ENCODE measurements at places on chromosomes 6 and 20.

GRCh38 chr6:111989743-111990142, 64.2 kb upstream of the CCN6 start:
- DNase-seq = no peak

- DNase-seq = no peak
These were observed 182.5 kb downstream of the GJA10 start for GRCh38 chr6:90076511-90077415.

DNA sequence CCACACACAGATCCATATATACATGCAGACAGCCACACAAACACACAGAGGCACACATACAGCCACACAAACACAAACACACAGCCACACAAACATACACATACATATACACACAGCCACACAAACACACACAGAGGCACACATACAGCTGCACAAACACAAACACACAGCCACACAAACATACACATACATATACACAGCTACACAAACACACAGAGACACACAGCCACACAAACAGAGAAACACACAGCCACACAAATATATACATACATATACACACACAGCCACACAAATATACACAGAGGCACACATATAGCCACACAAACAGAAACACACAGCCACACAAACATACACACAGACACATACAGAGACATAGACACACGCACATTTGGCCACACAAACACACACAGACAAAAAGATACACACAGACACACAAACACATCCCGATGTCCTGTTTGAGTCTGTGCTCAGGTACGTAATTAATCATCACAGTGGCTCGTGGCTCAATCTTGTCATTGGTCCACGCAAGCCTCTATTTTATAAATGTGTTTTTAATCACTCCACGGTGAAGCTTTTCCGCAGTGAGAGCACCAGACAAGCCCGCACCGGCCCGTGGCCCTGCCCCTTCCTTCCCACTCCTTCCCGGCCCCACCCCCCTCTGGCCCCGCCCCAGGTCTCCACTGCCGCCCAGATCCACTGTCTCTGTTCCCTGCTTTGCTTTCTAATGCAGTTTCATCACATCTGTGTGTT, 135.3 kb downstream of the CDH4 start:
- no peak for DNase-seq

- no peak for DNase-seq
These were observed 24.1 kb upstream of the PAX1 start for GRCh38 chr20:21681234-21681921.

GRCh38 chr6:56593801-56594318, 48.8 kb downstream of the DST start:
- no peak for DNase-seq

GRCh38 chr6:86686496-86686895, 250.8 kb upstream of the HTR1E start:
- DNase-seq = no peak

GRCh38 chr20:51667002-51667408, 101.2 kb downstream of the ATP9A start:
- no peak for DNase-seq

DNA sequence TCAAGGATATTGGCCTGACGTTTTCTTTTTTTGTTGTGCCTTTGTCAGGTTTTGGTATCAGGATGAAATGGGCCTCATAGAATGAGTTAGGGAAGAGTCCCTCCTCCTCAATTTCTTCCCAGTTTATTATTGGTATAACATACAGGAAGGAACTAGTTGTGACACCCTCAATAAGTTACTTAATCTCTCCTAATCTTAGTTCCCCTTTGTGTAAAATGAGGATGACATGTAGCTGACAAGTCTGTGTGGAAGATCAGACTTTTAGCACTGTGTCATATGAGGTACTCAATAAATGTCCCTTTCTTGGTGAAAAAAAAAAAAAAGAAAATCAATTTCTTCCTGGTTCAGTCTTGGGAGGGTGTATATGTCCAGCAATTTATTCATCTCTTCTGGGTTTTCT, 155.8 kb downstream of the PDE7B start:
- DNase-seq = no peak

DNA sequence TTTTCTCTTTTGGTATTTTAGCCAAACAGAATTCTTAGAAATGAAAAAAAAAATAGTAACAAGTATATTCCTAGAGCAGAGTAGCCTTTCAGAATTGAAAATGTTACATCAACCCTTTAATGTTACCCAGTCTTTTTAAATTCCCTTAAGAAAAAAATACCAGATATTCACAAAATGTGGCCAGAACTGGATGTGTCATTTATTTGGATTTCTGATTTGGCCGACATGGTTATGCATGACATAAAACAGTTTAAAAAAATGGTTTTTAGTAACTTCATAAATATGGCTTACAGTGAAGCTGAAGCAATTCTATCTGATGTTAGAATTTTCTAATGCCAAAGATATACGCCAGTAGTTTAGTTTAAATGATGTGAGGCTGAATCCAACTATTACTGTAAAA, 112.0 kb downstream of the ATXN1 start:
- DNase-seq = no peak

DNA sequence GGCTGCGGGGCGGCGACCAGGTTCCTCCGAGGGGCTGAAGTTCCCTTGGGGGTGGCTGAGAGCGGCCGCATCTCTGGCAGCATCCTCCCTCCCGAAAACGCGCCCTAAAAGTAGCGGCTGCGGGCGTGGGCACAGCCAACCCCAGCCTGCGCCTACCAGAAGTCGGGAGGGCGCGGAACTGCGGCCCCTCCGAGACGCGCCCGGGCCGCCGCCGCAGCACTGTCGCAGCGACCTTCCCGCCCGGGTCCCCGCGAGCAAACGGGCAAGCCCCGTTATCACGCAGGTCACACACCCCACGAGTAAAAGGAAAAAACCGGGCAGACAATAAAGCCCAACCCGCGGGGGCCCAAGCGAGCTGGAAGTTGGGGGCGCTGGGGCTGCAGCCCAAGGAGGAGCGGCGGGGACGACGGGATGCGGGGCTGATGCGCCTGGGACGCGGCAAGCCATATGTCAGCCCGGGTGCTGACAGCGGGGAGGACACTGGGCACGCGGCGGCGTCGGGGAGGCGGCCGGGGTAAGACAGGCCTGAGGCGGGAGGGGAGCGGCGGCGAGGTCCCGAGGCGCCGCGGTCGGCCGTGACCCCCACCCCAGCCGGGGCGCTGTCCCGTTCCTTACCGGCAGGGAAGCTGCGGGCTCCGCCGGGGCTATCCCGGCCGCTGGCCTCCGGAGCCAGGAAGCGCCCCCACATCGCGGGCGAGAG, 659 bp downstream of the CEP85L start:
- no peak for DNase-seq

DNA sequence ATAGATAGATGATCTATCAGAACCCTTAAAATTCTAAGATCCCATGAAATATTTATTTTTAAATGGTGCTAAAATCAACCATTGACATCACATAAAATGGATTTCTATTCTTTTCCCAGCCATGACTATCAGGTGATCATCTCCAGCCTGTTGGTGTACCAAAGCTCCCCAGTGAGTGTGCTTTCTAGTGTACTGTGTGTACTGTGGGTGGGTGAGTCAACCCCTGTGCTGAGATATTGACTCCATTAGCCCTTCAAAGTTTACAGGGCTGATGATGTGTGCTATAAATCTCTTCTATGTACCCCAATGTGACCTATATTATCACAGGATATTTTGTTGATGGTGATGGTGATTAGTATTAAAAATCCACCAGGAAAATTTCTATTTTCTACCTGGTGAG, 344.6 kb downstream of the MMUT start:
- no peak for DNase-seq

GRCh38 chr20:37351689-37352607, 6.0 kb downstream of the SRC start:
- DNase-seq = no peak

DNA sequence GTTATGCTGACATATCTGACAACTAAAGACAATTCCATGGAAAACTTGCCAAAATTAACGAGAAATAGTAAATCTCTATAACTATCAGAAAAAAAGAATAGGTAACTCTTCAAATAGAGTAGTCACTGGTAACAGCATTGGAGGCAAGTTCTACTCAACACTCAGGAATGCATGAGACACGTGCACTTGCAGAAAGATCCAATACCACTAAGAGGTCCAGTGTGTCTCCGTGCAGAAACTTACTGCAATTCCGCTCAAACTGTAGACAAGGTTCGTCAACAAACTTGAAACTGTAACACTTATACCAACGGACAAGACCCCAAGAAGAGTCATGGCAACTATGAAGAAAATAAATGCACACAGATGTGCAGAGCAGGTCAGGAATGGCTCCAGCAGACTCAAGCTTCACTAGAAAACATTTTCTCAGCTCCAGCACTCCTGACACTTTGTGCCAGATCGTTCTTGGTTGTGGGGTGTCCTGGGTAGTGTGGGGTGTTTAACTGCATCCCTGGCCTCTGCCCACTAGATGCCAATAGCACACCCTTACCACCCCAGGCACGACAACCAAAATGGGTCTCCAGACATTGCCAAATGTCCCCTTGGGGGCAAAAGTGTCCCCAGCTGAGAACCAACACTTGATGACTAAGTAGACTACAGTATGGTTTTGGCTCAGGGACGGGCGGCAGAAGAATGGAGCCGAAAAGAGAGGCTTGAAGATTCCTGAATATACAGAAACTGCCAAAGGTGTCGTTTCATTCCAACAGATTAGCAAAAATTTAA, 134.8 kb downstream of the DTNBP1 start:
- DNase-seq = no peak

- no peak for DNase-seq
These were observed 6.7 kb downstream of the NCOA5 start for GRCh38 chr20:46083101-46083500.

DNA sequence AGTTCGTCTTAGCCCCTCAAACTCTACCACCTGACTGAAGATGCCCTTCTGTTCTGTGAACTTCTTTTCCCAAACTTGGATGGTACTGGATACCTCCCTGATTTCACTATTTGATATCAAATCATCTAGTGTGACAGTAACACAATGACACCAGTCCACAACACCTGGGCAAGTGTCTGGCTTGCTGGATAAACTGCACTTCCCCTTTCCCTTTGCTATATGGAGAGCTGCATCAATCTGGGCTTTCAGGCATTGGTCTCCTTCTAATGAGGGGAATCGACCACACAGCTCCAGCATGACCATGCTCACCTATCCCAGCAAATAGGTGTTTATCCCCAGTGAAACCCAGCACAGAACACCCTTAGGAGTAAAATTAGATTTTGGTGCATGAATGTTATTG, 3.1 kb downstream of the F13A1 start:
- no peak for DNase-seq

DNA sequence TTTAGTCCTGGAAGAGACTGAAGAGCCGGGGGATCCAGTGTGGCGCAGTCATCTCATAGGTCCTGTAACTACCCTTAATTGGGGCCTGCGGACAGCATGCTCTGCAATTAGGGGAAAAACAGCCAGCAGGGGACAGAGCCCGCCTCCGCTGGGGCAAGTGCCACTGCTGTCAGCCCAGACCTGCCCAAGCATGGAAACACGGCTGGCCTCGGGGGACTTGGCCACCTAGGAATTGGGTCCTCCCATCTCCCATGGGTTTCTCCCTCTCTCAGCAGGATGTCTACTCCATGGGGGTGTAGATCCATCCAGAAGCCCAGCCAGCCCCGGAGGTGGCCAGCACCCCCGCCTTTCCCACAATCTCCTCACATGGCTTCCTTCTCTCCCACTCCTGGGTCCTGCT, 3.6 kb downstream of the GHRH start:
- no peak for DNase-seq

DNA sequence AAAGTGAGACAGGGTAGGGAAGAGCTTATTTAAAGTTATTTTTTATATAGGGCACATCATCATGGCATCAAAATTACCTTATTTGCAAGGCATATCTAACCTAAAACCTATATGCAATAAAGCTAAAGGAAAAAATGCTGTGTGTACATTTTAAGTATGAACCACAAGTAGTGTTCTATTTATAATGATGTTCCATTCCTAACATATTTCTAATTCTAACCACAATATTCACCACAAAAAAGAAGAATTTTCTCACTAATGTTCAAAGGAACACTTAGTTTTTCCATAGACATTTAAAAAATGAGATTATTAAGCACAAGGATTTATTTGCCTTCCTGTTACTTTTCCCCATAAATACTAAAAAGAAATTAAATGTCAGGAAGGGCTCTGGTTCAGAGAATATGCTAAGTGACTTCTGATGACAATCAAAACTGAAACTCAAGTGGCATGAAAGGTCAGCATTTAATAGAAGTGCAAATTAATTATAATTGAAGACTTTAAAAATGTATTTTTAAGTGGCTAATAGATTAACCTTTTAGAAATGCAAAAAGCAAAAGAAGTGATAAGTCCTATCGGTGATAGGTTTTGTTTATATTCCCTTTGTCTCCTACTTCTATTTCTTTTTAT, 25.1 kb downstream of the GPR63 start:
- no peak for DNase-seq

GRCh38 chr20:40197691-40198090, 491.3 kb downstream of the MAFB start:
- no peak for DNase-seq

DNA sequence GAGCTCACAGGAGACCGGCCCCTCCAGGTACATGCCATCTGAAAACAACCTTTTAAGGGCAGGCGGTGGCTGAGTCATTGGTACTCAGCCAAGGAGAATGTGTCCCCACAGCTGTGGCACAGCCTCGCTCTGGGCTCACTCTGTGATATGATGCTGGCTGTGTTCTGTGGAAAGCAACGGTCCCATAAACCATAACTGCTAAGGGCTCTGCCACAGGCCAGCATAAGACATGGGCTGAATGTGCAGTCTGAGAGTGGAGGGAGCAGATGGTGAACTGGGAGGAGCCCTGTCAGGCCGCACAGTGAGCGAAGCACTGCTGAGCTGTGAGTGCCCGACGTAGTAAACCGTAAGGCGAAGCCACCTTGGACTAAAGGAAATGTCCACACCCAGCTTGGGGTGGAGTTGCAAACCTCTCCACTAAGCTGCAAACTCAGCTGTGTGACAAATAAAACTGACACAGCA, 375.8 kb downstream of the THBS2 start:
- DNase-seq = no peak

- DNase-seq = no peak
These were observed 520.4 kb downstream of the FRK start for GRCh38 chr6:115540077-115540869.

- DNase-seq = no peak
These were observed 228.3 kb downstream of the SLC35F1 start for GRCh38 chr6:118135371-118135770.

- no peak for DNase-seq
These were observed 135.6 kb downstream of the TAF4 start for GRCh38 chr20:61929971-61930666.

- no peak for DNase-seq
These were observed 75.0 kb downstream of the NOL4L start for GRCh38 chr20:32510120-32510600.

DNA sequence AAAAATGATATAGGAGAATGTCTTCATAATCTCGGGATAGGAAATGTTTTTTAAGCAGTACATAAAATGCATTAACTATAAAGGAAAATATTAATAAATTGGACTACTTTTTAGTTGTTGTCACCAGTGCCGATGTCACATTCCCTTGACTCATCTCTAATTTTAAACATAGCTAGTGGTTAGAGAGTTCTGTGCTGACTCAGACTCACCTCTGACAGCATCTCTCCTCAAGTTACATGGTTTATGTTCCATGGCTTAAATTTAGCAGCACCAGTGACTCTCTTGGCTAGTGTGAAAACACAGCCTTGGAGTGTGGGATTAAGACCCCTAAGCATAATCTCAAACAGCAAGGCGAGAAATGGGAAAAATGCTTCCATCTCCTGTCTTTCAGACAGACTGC, 311.8 kb upstream of the MMS22L start:
- DNase-seq = no peak

- DNase-seq = no peak
These were observed 436 bp downstream of the CAGE1 start for GRCh38 chr6:7389162-7389450.

Data from NCI-H1694 (cell line).